Thyroid gland (tissue), 4 donors: ENCODE measurements at places on chromosomes 5 and 9. TPM values are rescaled to one million over a fixed set of nuclear protein-coding genes. Genes with fewer than 3 reads are reported as not detected.

The LHX3 gene
- total RNA-seq, result not detected

- H3K27me3 ChIP-seq, result no peaks in the 10 kb centered on the region
- peak within 1 kb of the TSS; percentile 57 for H3K27ac ChIP-seq
- H3K36me3 ChIP-seq, result no peaks in the 10 kb centered on the region
- DNase-seq, result peak; percentile 96
- peak within 1 kb of the TSS; percentile 37 for H3K4me3 ChIP-seq
Observed at GRCh38 chr9:19408693-19409400, at the start of gene ACER2. Gene ACER2 (plus strand): TSS chr9:19409009. CDS start chr9:19409085, 76 bp downstream.

GRCh38 chr9:93969328-93969661 is 14.1 kb upstream of the BARX1 start:
- H3K36me3 ChIP-seq, result no peaks in the 10 kb centered on the region
- no peak overlapping the region for H3K27ac ChIP-seq
- DNase-seq, result no peak
- H3K27me3 ChIP-seq, result no peaks in the 10 kb centered on the region
- H3K4me3 ChIP-seq, result no peak overlapping the region

DNA sequence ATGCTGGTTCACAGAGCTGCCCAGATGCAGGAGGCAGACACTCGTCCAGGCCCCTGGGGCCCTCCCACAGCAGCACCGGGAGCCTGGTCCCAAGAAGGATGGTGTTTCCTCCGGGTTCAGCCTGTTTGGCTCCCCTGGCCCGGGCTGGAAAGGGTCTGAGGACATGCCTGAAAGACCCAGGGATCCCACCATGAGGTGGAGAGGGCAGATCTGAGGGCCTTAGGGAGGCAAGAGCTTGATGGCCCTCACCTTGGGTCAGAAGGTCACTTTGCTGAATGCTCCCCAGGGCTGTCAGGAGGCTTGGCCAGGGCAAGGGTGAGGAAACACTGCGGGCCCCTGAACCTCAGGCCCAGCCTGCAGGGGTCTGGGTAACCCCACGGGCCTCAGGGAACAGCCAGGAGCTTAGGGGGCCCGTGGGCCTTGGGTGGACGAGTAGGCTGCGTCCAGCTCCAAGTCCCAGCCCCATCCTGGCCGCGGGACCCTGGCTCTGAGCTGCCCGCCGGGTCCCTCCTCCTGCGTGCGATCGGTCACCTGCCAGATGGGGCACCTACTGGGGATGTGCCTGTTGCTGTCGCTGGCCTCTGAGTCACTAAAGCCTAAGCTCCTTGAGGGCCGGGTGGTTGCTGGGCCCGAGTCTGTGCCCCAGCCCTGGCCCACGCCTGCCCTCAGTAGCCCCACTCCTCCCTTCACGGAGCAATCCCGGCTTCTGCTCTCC is 106.2 kb downstream of the ZNF354C start:
- H3K27me3 ChIP-seq, result no peaks in the 10 kb centered on the region
- H3K27ac ChIP-seq, result no peak overlapping the region
- no peaks in the 10 kb centered on the region for H3K36me3 ChIP-seq
- no peak overlapping the region for H3K4me3 ChIP-seq

- no peaks in the 10 kb centered on the region for H3K36me3 ChIP-seq
- H3K4me3 ChIP-seq, result no peak overlapping the region
- no peaks in the 10 kb centered on the region for H3K4me1 ChIP-seq
- peak; percentile 5 for DNase-seq
- no peaks in the 10 kb centered on the region for H3K27me3 ChIP-seq
Observed at GRCh38 chr5:18113721-18114120, 479.5 kb downstream of the TAF11L14 start.

GRCh38 chr5:168327994-168328393 is 36.5 kb downstream of the WWC1 start:
- H3K27me3 ChIP-seq, result no peaks in the 10 kb centered on the region
- H3K27ac ChIP-seq, result no peak overlapping the region
- no peak for DNase-seq
- H3K36me3 ChIP-seq, result no peaks in the 10 kb centered on the region
- H3K4me3 ChIP-seq, result no peak overlapping the region
